Left lung (tissue), 14 donors: ENCODE measurements at places on chromosomes 6 and 20.

- no peaks in the 10 kb centered on the region for H3K27me3 ChIP-seq
- no peaks in the 10 kb centered on the region for H3K36me3 ChIP-seq
- DNase-seq = peak; percentile 78
- H3K4me3 ChIP-seq = peak within 1 kb of the TSS; percentile 12
These were observed at the start of gene DDO for GRCh38 chr6:110415086-110415916. TSS of gene DDO (minus strand) at chr6:110415575. CDS start at chr6:110413462, 2,113 bp downstream.

- no peak overlapping the region for H3K4me3 ChIP-seq
- no peaks in the 10 kb centered on the region for H3K36me3 ChIP-seq
- DNase-seq = no peak
These were observed 27.2 kb upstream of the EFHC1 start for GRCh38 chr6:52392944-52393343.

GRCh38 chr20:20386192-20386591 is 18.3 kb downstream of the INSM1 start:
- no peak for DNase-seq
- H3K27me3 ChIP-seq = no peaks in the 10 kb centered on the region
- no peaks in the 10 kb centered on the region for H3K4me1 ChIP-seq
- H3K4me3 ChIP-seq = no peak overlapping the region
- peaks cover 23% of the 10 kb centered on the region for H3K36me3 ChIP-seq

- H3K27ac ChIP-seq = no peak overlapping the region
- no peak overlapping the region for H3K4me3 ChIP-seq
- H3K36me3 ChIP-seq = no peaks in the 10 kb centered on the region
- no peaks in the 10 kb centered on the region for H3K4me1 ChIP-seq
- no peaks in the 10 kb centered on the region for H3K27me3 ChIP-seq
- no peak for DNase-seq
These were observed 414.5 kb upstream of the OPRM1 start for GRCh38 chr6:153624528-153624927.

DNA sequence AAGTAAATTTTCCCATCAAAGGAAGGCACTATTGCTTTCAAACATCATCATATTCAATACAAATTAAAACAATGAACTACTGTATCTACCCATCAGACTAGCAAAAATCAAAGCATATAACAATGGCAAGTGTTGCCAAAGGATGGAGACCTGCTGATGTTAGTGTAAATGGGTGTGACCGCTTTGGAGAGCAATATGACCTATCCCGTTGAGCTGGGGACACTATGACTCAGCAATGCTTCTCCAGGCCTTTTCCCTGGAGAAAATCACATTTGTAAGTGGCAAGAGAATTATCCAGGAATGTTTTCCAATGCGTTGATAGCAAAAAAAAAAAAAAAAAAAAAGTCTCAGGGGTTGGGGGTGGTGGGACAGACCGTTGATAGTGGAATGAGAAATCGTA is 46.1 kb downstream of the PHACTR3 start:
- no peaks in the 10 kb centered on the region for H3K36me3 ChIP-seq
- no peak for DNase-seq
- H3K4me3 ChIP-seq = no peak overlapping the region
- no peaks in the 10 kb centered on the region for H3K4me1 ChIP-seq

GRCh38 chr20:31667315-31668285 is 29.9 kb downstream of the COX4I2 start:
- no peaks in the 10 kb centered on the region for H3K27me3 ChIP-seq
- H3K27ac ChIP-seq = peak overlapping the region; percentile 75
- peaks cover 64% of the 10 kb centered on the region for H3K4me1 ChIP-seq
- H3K36me3 ChIP-seq = peaks cover 41% of the 10 kb centered on the region
- H3K4me3 ChIP-seq = no peak overlapping the region

GRCh38 chr20:12016291-12016690 is 98.6 kb downstream of the BTBD3 start:
- no peaks in the 10 kb centered on the region for H3K4me1 ChIP-seq
- H3K27ac ChIP-seq = no peak overlapping the region
- H3K4me3 ChIP-seq = no peak overlapping the region
- H3K36me3 ChIP-seq = no peaks in the 10 kb centered on the region
- no peak for DNase-seq

GRCh38 chr6:45548657-45549515 is 171.2 kb upstream of the SUPT3H start:
- H3K27me3 ChIP-seq = no peaks in the 10 kb centered on the region
- no peaks in the 10 kb centered on the region for H3K36me3 ChIP-seq
- no peak overlapping the region for H3K27ac ChIP-seq
- DNase-seq = no peak
- H3K4me3 ChIP-seq = no peak overlapping the region

GRCh38 chr6:169163411-169163901 is 90.2 kb downstream of the THBS2 start:
- peak overlapping the region; percentile 53 for H3K27ac ChIP-seq
- DNase-seq = no peak
- no peaks in the 10 kb centered on the region for H3K27me3 ChIP-seq
- no peaks in the 10 kb centered on the region for H3K4me1 ChIP-seq

GRCh38 chr20:31746068-31746878 is 7.2 kb downstream of the TPX2 start:
- H3K36me3 ChIP-seq = no peaks in the 10 kb centered on the region
- no peak for DNase-seq
- H3K27ac ChIP-seq = no peak overlapping the region

DNA sequence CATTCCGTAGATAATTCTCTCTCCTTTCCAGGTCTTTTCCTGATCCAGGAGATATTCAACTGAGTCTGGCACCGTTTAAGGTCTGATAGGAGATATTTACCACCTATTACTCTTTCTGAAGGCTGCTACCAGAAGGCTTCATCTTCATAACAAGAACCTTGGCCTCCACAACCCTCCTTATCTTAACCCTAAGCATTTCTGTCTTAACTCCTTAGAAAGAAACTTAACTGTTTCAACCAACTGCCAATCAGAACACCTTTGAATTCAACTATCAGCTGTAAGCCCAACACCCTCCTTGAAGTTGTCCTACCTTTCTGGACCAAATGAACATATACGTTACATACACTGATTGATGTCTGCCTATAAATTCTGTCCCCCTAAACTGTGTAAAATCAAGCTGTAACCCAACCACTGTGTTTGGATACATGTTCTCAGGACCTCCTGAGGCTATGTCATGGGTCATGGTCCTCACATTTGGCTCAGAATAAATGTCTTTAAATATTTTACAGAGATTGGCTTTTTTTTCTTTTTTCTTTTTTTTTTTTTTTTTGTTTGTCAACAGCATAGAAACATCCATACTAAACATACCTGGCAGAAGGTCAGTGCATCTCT is 6.6 kb upstream of the TNFAIP3 start:
- DNase-seq = no peak
- no peaks in the 10 kb centered on the region for H3K27me3 ChIP-seq
- H3K36me3 ChIP-seq = no peaks in the 10 kb centered on the region
- no peak overlapping the region for H3K4me3 ChIP-seq
- peaks cover 36% of the 10 kb centered on the region for H3K4me1 ChIP-seq
- no peak overlapping the region for H3K27ac ChIP-seq

GRCh38 chr6:155528982-155529453 is 73.4 kb upstream of the NOX3 start:
- H3K27ac ChIP-seq = peak overlapping the region; percentile 61
- H3K4me1 ChIP-seq = no peaks in the 10 kb centered on the region
- H3K36me3 ChIP-seq = no peaks in the 10 kb centered on the region
- H3K4me3 ChIP-seq = no peak overlapping the region

DNA sequence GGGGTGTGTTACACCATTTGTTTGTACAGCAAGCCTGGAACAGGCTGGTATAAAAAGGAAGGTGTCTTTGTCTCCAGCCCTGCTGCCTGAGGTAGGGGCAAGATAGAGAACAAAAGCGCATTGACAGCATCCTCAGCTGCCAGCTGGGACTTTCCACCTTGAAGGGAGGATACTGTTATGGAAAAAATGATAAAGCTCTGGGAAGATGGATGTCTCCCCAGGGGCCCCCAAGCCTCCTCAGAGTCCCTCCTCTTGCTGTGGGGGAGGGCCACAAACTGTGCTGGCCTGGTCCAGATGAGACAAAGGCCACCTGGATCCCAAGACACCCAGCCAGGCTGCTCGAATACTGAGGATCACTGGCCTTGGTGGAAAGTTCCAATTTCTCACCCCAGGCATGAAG is 13.0 kb downstream of the REM1 start:
- H3K4me1 ChIP-seq = peaks cover 7% of the 10 kb centered on the region
- H3K27ac ChIP-seq = no peak overlapping the region
- H3K36me3 ChIP-seq = no peaks in the 10 kb centered on the region

DNA sequence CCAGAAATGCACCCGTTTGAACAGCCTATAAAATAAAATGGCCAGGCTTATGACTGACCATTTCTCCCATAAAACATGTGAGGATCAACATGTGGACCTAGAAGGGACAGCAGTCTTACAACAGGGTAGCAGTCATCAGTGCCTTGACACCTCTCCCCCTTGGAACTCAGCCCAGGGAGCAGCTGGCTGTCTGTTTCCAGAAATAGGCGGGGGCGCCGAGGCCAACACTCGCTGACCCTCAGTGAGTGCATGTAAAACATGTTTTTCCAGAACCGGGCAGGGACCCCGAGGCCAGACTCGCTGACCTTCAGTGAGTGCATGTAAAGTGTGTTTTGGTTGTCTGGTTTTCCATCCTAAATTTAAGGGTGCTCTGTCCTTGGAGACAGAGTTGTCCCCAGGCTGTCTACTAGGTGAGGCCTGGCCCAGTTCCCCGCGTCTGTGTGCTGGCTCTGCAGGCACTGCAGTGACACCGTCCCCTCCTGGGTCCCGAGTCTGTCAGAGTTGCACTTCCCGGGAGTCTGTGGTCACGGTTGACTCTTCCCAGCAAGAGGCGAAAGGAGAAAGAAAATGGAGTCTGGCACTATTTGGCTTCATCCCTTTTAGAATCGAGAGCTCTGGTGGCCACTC is 19.8 kb upstream of the ADRM1 start:
- no peaks in the 10 kb centered on the region for H3K27me3 ChIP-seq
- H3K27ac ChIP-seq = no peak overlapping the region
- peaks cover 92% of the 10 kb centered on the region for H3K36me3 ChIP-seq
- no peaks in the 10 kb centered on the region for H3K4me1 ChIP-seq

GRCh38 chr20:45452772-45453691 is 16.5 kb upstream of the WFDC2 start:
- no peak for DNase-seq
- no peak overlapping the region for H3K4me3 ChIP-seq
- no peaks in the 10 kb centered on the region for H3K4me1 ChIP-seq
- no peak overlapping the region for H3K27ac ChIP-seq
- H3K27me3 ChIP-seq = no peaks in the 10 kb centered on the region

GRCh38 chr6:50762798-50763197 is 49.5 kb downstream of the TFAP2D start:
- no peaks in the 10 kb centered on the region for H3K27me3 ChIP-seq
- H3K4me3 ChIP-seq = no peak overlapping the region
- H3K27ac ChIP-seq = no peak overlapping the region
- no peaks in the 10 kb centered on the region for H3K4me1 ChIP-seq
- no peaks in the 10 kb centered on the region for H3K36me3 ChIP-seq

DNA sequence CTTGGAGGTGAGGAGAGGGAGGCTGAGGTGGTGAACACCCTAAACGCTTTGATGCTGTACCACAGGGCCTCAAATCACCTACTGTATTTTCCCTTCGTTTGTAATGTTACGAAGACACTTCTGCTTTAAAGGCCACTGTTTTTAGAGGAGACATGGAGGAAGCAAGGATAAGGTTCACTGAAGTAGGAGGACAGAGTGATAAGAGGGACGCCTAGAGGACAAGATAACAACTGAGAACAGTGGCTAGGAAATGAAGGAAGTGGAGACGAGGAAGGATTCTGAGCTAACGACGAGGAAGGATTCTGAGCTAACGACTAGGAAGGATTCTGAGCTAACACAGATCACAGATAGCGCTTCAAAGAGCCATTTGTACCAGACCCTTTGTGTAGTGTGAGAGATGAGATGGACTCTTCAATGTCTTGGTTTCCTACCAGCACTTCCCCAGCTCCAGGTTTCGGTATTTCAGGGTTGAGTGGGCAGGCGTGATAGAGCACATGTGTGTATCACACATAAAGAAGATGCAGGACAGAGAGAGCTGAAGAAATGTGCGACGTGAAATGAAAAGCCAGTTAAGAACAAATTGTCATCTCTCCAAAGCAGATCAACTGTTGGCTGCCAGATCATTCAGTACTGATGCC is 7.5 kb downstream of the SF3B5 start:
- H3K4me3 ChIP-seq = no peak overlapping the region
- no peaks in the 10 kb centered on the region for H3K36me3 ChIP-seq
- DNase-seq = no peak
- peaks cover under 1% of the 10 kb centered on the region for H3K4me1 ChIP-seq
- no peak overlapping the region for H3K27ac ChIP-seq

- no peak for DNase-seq
- no peaks in the 10 kb centered on the region for H3K27me3 ChIP-seq
- peaks cover 6% of the 10 kb centered on the region for H3K4me1 ChIP-seq
- no peak overlapping the region for H3K27ac ChIP-seq
- H3K4me3 ChIP-seq = no peak overlapping the region
- no peaks in the 10 kb centered on the region for H3K36me3 ChIP-seq
These were observed 535.1 kb downstream of the BCKDHB start for GRCh38 chr6:80641591-80641990.

- no peak overlapping the region for H3K4me3 ChIP-seq
- H3K36me3 ChIP-seq = no peaks in the 10 kb centered on the region
- no peaks in the 10 kb centered on the region for H3K4me1 ChIP-seq
- no peak overlapping the region for H3K27ac ChIP-seq
These were observed 95.3 kb upstream of the ARMC2 start for GRCh38 chr6:108752733-108753590.
